Stimulated activated CD8-positive, alpha-beta memory T cell treated with anti-CD3 and anti-CD28 coated beads, Interleukin-4, amount 100 ng/mL, for 1 hour (primary cell): ENCODE measurements at places on chromosomes 7 and 10.

GRCh38 chr10:131858118-131858515, 42.7 kb upstream of the PPP2R2D start:
- DNase-seq: no peak

DNA sequence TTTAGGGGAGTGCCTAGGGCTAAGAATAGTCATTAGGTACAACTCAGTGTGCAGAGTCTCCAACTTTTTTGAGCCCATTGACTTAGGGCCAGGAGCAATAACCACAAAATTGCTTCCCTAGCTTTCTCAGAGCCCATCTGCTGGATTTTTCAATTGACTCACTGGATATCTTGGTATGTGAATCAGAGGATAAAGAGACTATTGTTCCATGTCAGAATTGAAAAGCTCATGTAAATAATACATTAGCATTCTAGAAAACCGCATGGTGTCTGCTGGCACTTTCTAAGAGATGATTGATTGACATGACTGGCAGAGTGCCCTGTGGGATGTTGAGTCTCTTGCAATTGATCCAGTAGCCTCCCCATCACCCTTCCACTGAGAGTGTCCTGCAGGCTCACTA, 246.2 kb downstream of the CCDC7 start:
- no peak for DNase-seq

DNA sequence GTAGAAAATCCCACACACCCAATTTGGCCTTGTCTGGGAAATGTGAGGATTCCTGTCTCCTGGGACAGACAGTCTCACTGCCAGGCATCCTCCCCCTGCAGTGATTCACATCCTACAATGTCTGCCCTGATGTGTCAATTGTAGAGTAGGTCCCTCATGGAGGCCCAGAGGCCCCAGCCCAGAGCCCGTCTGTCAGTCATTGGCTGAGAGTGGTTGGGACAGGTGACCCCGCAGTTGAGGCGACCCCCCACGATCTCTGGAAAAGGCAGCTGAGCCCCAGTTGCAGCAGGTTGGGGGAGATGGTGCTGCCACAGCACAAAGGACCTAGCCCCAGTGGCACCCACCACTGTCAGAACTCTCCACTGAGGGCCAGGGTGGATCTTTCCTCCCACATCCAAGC, 84.3 kb upstream of the INSIG1 start:
- DNase-seq: no peak

DNA sequence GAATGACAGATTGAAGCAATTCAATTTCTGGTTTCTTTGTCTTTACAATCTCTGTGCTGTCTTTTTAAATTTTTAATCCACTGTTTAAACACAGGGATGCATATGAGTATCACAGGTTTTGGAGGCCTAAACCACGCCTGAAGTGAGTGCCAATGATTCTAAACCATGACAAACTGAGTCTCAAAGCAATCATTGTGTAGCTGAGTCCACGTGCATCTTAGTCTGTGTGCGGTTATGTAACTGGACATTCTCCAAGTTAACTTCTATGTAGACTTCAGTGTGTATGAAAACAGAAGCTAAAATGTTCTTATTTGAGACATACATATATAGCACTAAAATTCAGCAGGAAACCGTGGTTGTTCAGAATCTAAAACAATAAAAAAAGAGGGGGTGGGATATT, 79.3 kb upstream of the ST8SIA6 start:
- DNase-seq: no peak

- DNase-seq: no peak
Observed at GRCh38 chr10:5550621-5551530, 26.1 kb downstream of the CALML3 start.

DNA sequence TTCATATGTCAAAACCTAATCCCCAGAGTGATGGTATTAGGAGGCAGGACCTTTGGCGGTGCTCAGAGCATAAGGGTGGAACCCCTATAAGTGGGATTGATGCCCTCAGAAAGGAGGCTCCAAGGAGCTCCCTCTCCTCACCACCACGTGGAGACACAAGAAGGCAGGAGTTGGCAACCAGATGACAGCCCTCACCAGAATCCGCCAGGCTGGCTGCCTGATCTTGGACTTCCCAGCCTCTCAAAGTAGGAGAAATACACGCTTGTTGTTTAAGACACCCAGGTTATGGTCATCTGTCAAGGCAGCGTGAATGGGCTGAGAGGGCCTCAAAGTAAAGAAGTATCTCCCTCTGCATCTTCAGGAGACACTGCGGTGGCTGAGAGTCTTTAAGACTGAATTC, 187.7 kb downstream of the TNS3 start:
- no peak for DNase-seq

DNA sequence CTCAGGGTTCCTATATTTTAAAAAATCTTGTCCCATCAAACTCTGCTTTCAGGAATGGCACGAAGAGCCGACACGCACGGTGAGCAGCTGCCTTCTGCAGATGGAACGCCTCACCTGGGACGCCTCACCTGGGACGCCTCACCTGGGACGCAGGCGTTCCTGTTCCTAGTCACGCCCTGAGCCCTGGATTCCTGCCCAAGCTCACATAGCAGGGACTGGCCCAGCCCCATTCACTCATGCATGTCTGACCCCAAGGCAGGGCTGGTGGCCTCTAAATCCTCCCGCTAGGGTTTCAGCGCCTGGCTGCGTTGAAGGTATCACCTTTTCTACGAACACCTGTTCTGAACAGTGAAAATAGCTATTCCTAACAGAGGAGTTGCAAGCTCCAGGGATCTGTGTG, 49.8 kb downstream of the CARD11 start:
- DNase-seq: no peak

GRCh38 chr10:33494694-33495265, 160.3 kb upstream of the NRP1 start:
- no peak for DNase-seq

DNA sequence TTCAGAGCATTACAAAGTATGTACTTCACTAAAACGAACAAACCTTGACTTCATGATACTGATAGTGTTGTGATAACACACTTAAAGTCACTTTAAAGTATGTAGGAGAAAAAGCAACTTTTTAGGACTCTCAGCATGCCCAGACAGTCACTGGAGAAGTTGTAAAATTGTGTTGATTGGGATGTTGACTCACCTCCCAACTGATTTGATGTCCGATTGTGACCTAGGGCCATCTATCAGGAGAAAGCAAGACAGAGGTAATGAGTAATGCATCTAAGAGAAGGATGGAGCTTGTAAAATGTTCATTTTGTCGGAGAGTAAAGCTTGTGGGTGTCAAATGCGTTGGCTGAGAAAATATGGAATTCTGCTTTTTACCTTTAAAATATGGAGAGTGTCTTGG, 135.4 kb upstream of the SEMA3D start:
- DNase-seq: no peak
